ENCODE measurements at places on chromosomes 6 and 20.

- DNase-seq, result no peak
These were observed 868.3 kb downstream of the EYS start for GRCh38 chr6:64838726-64839125.

GRCh38 chr6:113277111-113277510 lies 580.0 kb upstream of the MARCKS start:
- DNase-seq, result no peak

DNA sequence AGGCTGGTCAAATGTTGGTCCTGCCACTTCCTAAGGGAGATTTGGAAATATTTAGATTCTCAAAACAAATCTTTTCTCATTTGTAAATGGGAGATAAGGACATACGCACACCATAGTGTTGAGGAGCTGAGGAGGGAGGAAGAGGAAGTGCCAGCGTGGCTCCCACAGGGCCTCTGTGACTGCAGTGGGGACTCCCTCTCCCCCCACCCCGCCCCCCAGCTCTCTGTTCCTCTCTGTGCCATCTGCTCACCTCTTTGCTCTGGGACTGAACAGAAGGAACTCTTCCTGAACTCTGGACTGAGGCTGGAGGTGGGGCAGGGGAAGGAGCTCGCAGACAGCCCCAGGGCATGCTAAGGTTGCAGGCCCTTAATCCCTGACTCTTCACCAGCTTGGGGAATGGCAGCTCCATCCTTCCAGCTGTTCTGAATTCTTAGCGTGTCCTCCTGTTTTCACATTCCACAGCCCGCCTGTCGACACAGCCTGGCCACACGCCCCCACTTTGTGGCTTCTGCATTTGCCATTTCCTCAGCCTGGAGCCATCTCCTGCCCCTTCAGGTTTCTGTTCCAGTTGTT lies 11.4 kb downstream of the DDX27 start:
- DNase-seq, result no peak

- DNase-seq, result no peak
These were observed 378.7 kb upstream of the SOX4 start for GRCh38 chr6:21214738-21215448.

DNA sequence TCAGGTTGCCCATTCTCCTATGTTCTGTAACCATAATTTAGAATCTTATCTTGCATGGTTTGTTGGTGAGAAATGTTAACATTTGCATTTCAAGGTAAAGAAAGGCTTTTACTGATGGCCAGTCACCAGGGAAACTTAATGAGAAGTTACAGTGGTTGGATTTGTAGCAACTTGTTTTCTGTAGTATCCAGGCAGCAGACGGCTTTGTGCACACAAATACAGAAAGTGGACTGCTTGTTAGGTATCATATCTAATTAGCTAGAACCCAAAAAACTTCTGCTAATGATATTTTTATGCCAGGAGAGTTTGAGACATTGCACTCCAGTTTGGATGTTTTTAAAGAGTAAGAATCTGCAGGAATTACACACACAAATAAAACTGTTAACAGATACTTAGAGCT lies 578.0 kb downstream of the DOK5 start:
- no peak for DNase-seq

- DNase-seq, result no peak
These were observed 71.5 kb upstream of the RIPOR2 start for GRCh38 chr6:25007269-25007699.

- DNase-seq, result no peak
These were observed 8.0 kb downstream of the CSE1L start for GRCh38 chr20:49054056-49054643.

DNA sequence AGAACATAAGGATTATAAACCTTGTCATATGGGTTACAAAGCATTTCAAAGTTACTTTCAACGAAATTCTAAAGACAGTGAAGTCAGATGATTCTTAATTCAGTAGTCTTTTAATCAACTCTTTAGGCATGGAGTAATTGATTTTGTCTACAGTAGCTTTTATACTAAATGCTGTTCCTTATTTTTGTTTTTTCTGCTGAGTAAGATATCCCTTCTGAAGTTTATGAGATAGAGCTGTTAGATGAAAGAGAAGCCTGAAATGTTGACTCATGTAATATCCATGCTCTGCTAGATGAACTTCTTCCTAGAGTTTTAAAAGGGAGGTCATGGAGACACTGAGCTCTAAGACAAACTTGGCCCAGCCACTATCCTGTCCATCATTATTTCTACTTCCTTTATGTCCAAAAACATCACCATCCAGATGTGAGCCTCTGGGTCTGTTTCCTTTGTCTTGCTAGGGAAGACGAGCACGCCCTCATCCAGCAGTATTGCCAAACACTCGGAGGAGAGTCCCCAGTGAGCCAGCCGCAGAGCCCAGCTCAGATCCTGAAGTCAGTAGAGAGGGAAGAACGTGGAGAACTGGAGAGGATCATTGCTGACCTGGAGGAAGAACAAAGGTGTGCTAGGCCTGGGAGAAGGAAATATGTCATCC lies 550.3 kb downstream of the UTRN start:
- no peak for DNase-seq

GRCh38 chr6:110015206-110015605 lies 37.1 kb downstream of the GPR6 start:
- no peak for DNase-seq

- no peak for DNase-seq
These were observed 80.4 kb downstream of the SULF2 start for GRCh38 chr20:47704746-47705496.

GRCh38 chr6:163310096-163310972 lies 104.2 kb upstream of the QKI start:
- DNase-seq, result no peak

DNA sequence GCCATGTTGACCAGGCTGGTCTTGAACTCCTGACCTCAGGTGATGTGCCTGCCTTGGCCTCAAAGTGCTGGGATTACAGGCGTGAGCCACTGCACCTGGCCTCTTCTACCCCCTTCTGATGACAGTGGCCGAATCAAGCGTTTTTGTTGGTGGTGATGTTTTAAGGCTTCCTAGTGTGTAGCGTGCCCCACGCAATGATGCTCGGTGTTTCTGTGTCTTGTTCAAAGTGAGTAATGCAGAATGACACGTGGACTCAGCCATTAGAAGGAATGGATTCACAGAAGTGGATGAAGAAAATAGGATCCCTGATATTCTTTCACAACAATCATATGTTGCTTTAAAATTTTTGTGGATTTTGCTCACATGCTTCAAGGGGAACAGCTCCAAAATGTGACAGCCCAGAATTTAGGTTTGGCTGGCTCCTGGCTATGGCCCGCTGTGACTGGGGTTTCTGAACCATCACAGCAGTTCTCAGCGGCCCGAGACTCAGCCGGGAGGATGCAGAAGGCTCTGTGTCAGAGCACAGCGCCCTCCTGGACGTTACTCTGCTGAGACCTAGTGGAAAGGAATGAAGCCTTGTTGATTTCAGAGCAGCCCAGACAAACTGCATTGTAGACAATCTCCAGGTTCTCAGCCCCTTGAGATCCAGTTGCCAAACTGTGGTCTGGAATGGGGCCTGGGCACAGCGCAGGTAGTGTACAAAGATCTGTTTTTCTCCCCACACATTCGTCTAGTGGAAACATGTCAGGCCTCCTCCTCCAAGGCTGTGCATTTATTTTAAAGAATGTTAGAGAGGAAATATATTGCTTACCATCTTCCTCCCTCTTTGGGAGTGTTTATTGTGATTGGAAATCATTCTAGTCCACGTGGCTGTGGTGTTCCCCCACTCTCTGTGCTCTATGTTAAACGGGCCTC lies 57.6 kb upstream of the TIAM2 start:
- DNase-seq, result no peak

GRCh38 chr6:134689177-134689576 lies 260.7 kb downstream of the ALDH8A1 start:
- no peak for DNase-seq

- no peak for DNase-seq
These were observed 52.9 kb downstream of the EDN1 start for GRCh38 chr6:12343122-12343439.

DNA sequence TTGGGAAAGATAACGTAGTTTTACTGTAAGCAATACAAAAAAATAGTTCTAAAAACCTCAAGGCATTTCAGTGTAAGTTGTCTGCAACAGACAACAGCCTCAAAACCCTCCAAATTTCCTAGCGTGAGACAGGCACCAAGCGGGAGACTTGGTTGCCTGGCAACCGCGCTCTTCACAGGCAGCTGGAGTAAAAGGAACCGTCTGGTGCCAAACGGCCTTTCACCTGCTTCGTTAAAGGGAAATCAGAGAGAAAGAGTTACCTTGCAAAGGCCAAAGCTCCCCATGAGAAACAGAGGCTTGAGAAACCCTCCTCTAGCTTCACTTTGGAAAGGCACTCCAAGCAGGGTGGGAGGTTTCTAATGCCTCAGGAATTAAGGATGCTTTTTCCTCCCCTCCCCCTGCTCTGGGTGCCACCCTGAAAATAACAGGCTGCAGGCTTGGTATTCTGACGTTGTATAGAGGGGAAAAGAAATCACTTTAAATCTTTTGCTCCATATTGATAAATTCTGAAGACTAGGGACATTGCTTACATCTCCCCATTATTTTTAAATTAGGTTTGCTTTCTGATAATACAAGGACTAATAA lies 129.7 kb upstream of the UFL1 start:
- no peak for DNase-seq

- DNase-seq, result no peak
These were observed 554.7 kb upstream of the SLC35B3 start for GRCh38 chr6:8990075-8990474.

GRCh38 chr6:21653905-21654304 lies 60.4 kb downstream of the SOX4 start:
- no peak for DNase-seq

- no peak for DNase-seq
These were observed 15.7 kb downstream of the AHI1 start for GRCh38 chr6:135481783-135482369.

- no peak for DNase-seq
These were observed 66.8 kb upstream of the ARHGAP18 start for GRCh38 chr6:129776542-129777330.

DNA sequence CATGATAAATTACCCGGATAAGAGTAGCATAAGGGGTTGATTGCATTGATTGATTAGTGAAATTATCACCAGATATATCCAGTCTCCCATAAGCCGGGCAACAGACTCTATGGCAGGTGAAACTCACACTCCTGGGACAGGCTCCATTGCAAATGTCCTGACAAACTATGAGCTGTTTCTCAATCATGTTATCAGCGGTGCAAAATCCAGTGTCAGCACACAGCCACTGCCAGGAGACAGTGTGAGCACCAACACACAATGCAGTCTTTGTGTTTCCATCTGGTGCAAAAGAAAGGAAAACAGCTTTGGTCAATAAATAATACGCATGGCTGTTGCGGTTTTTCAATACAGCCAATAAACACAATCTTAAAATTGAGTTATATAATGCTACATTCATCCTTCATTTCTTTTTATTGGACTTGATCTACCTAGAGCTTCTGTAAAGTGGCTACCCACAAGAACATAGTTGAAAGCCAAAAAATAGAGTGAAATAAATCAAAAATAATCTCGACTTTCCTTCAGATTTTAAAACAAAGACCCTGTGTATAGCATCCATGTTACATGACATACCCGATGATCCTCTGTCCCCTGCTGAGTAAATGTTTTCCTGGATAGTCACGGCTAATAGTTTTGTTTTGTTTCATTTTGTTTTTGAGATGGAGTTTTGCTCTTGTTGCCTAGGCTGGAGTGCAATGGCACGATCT lies 64.3 kb upstream of the AFDN start:
- no peak for DNase-seq

GRCh38 chr20:58138395-58138794 lies 90.1 kb downstream of the ANKRD60 start:
- DNase-seq, result no peak

DNA sequence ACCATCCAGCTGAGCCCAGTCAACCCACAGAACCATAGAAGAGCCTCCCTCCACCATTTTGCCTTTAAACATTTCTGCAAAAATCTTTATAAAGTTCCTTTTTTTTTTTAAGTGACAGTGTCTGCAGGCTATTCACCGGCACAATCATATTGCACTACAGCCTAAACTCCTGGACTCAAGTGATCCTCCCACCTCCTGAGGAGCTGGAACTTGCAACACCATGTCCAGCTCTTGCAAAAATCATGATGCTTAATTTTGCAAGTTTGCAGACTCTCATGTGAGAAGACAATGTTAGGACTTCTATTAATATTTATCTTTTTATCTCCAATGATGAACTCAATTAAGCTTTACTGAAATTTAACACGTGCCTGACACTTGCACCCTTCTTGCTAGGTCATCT lies 88.8 kb downstream of the INSM1 start:
- DNase-seq, result no peak

DNA sequence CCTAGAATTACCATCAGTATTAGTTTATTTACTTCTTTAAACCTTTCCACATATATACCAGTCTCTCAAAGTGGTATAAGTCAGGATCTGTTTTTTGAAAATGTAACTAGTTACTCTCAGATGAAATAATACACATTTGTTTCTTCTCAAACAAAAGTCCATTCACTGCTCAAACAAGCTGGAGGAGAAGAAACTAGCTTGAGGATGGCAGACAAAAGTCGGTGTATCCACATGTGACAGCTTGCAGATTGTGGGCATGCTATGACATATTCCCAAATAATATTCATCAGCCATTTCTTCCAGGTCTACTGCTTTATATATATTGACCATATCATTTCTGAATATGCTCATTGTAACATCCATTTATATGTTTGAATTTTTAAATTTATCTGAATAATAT lies 197.4 kb upstream of the KCNQ5 start:
- no peak for DNase-seq

DNA sequence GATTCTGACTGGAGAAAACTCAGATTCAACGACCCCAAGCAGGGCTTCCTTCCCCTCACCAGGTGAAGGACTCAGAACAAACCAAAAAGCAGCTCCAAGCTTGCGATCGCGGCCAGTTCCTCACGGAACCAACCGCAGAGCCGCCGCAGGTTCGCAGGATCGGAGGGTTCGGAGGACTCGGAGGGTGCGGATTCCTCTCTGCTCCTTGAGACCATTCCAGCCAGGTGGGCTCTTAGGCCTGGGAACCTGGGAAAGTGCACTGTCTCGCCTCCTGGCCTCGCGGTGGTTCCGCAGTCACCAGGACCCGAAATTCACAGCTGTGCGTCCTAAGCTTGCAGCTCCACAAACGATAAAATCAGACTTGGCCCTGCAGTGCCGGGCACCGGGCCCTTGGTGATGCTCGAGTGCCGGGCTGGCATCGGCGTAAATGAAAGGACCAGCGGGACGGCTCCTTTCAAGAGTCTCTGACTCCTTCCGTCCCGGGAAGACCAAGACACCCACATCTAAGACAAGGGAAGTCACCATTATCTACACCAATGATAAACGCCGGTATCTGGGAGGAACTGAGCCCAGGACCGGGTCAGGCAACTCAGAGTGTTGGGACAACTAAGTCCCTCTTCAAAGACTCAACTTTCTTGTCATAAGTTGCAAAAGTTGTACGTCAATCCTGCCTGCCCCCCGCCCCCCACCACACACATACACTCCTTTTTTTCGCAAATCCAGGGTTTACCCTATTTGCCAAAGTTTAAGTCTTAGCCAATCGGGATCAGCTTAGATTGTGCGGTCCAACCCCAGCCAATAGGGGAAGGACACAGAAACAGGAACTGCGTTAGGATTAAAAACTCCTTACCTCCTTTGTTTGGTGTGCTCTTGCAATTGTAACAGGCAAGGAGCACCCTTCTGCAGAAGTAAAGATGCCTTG lies 69.8 kb upstream of the PRSS16 start:
- peak; percentile 88 for DNase-seq
